Breast epithelium (tissue), 4 donors: ENCODE measurements at places on chromosomes 16 and 17.

- DNase-seq: no peak
These were observed 8.4 kb downstream of the NDUFAB1 start for GRCh38 chr16:23587726-23588125.

GRCh38 chr17:57349541-57350247 is 93.4 kb downstream of the MSI2 start:
- no peak for DNase-seq

DNA sequence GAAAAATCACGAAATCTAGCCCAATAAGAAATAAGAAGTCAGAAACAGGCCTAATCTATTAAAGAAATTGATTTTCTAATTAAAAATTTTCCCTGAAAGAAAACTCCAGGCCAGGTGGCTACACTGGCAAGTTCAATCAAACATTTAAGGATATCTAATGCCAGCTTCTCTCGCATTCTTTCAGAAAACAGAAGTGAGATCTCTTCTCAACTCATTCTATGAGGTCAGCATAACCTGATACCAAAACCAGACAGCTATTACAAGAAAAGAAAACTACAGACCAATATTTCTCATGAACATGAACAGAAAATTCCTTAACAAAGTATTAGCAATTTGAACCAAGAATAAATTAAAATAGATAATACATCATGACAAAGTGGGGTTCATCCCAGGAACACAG is 52.4 kb downstream of the AXIN2 start:
- DNase-seq: no peak

GRCh38 chr16:9434659-9435058 is 343.2 kb downstream of the HAPSTR1 start:
- no peak for DNase-seq

DNA sequence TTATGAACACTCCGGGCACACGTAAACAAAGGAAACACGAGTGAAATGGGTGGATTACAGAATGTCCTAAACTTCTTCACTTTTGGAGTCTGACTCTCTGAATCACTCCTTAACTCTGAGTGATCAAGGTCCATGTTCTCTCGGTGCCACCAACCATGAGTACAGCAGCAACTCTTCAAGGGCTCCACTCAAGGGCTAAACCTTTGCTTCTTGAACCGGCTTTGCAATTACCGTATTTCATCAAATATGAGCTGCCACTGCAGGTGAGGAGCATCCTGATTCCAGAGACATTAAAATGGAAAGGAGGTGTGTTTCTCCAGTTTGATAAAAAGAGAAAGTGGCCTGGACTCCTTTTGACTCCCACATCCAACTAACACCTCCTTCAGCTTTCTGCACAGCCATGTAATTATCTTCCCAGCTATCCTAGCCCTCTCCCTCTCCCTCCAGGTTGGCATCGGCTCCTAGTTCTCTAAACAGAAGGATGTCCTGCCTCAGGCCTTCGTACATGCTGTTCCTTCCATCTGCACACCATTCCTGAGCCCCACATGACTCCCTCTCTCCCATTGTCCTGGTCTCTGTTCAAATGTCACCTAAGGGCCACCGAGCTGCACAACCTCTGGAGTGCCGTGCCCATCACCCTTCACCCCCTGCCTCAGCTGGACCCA is 61.4 kb downstream of the ZDHHC7 start:
- DNase-seq: no peak
